GM23338 (cell line): ENCODE measurements at places on chromosomes 2 and 18. TPM values are rescaled to one million over a fixed set of nuclear protein-coding genes. Genes with fewer than 3 reads are reported as not detected.

GRCh38 chr2:172969609-172970008, 106.0 kb upstream of the MAP3K20 start:
- H3K4me3 ChIP-seq = no peak overlapping the region
- no peak for DNase-seq

DNA sequence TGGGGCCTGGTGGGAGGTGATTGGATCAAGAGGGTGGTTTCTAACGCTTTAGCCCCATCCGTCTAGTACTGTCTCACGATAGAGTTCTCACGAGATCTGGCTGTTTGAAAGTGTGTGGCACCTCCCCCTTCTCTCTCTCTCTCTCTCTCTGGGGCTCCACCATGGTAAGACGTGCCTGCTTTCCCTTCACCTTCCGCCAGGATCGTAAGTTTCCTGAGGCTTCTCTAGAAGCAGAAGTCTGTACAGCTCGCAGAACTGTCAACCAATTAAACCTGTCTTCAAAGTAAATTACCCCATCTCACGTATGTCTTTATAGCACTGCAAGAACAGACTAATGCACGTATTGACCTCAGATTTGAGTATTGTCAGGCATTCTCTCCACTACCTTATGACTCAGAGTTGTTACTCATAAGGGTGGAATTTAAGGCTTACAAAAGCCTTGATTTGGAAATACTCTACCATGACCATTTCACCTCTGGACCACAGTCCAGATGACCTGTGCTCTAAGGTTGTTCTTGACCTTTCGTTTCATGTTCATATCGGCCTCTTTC, 99.5 kb upstream of the AGAP1 start:
- 0 out of 2 replicates have a peak, but pooled peaks cover 2% of the 10 kb centered on the region for H3K4me1 ChIP-seq
- H3K27me3 ChIP-seq = no peaks in the 10 kb centered on the region
- H3K27ac ChIP-seq = no peak overlapping the region
- no peaks in the 10 kb centered on the region for H3K36me3 ChIP-seq
- no peak overlapping the region for H3K4me3 ChIP-seq

- no peak for DNase-seq
- H3K4me1 ChIP-seq = peaks cover 6% of the 10 kb centered on the region
- H3K36me3 ChIP-seq = no peaks in the 10 kb centered on the region
- no peak overlapping the region for H3K4me3 ChIP-seq
- no peak overlapping the region for H3K27ac ChIP-seq
- no peaks in the 10 kb centered on the region for H3K27me3 ChIP-seq
These were observed 18.7 kb upstream of the ACKR3 start for GRCh38 chr2:236550701-236551465.

DNA sequence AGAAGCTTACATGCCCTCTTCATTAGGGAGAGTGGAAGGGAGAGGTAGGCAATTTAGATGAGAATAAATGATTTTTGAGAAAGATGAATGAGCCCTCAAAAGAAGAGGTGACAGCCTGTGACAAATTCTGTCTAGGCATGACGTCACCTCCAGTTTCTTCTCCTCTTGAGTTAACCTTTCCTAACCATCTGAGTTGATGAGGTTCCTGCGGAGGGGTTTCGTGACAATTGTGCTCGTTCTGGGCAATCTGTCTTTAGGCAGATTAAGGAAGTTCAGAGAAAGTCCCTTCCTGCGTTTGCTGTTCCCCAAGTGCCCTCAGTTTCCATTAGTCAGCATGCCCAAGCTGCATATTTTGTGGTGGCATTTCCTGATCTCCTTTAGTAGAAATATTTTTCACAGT, 640.2 kb upstream of the SYT4 start:
- no peaks in the 10 kb centered on the region for H3K36me3 ChIP-seq
- no peak for DNase-seq
- no peak overlapping the region for H3K27ac ChIP-seq

DNA sequence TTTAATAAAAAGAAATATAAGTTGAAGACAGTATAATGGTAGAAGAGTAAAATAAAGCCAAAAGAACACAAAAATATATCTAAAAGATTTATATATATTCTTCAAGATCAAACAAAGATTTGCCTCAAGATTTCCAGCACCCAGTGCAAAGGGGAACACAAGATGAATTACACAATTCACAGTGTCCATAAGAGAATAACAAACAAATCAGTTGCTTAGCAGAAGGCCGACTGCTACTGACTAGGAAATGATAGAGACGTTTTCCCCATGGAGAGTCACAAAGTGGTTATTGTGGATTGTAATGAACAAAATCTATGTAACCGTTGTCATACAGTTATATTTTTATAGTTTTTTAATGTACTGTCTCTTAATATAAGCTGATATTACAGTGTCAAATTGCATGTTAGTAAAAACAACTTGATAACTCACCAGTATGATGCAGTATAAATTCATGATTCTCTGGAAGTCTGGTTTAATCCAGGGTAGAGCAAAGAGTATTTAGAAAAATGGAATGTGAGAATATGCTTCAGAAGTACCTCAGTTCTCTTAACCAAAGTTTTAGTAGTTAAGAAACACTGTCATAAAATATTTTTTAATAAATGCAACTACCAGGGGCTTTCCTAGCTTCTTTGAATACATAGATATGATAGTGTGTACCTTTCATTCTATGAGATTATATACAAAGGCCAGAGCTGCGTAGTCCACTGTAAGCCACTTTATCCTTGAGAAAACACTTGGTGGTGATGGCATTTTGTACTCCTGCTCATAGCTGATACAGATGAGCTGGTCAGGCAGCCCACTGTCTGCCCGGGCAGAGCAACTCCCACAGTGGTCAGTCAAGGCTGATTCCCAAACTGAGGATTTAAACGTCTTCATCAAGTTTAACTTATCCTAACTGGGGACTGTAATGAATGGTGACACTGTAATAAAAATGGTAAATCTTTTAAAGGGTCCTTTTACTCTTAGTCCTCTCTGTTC, 180.5 kb upstream of the DTNA start:
- no peak overlapping the region for H3K4me3 ChIP-seq
- H3K27me3 ChIP-seq = no peaks in the 10 kb centered on the region
- H3K36me3 ChIP-seq = no peaks in the 10 kb centered on the region
- H3K4me1 ChIP-seq = peaks cover 29% of the 10 kb centered on the region
- DNase-seq = no peak

GRCh38 chr2:84912984-84913383, 7.5 kb downstream of the TMSB10 start:
- no peak overlapping the region for H3K4me3 ChIP-seq
- no peak for DNase-seq
- no peak overlapping the region for H3K27ac ChIP-seq
- no peaks in the 10 kb centered on the region for H3K36me3 ChIP-seq

GRCh38 chr2:174026122-174026845, 61.1 kb upstream of the SP3 start:
- peak; percentile 36 for DNase-seq
- H3K4me3 ChIP-seq = no peak overlapping the region
- peaks cover 34% of the 10 kb centered on the region for H3K4me1 ChIP-seq
- H3K27me3 ChIP-seq = no peaks in the 10 kb centered on the region
- H3K36me3 ChIP-seq = no peaks in the 10 kb centered on the region

GRCh38 chr2:136319651-136320050, 201.7 kb upstream of the CXCR4 start:
- DNase-seq = no peak
- H3K4me1 ChIP-seq = peaks cover 30% of the 10 kb centered on the region
- no peaks in the 10 kb centered on the region for H3K27me3 ChIP-seq
- H3K4me3 ChIP-seq = no peak overlapping the region

GRCh38 chr2:8364668-8365067, 317.2 kb upstream of the ID2 start:
- H3K4me3 ChIP-seq = no peak overlapping the region
- no peak overlapping the region for H3K27ac ChIP-seq
- H3K36me3 ChIP-seq = no peaks in the 10 kb centered on the region
- H3K27me3 ChIP-seq = no peaks in the 10 kb centered on the region

- DNase-seq = no peak
- no peak overlapping the region for H3K4me3 ChIP-seq
- H3K4me1 ChIP-seq = peaks cover 10% of the 10 kb centered on the region; the same call in 1 of the 2 replicates
- no peaks in the 10 kb centered on the region for H3K27me3 ChIP-seq
- H3K36me3 ChIP-seq = no peaks in the 10 kb centered on the region
These were observed 31.5 kb downstream of the DOCK10 start for GRCh38 chr2:225010804-225011203.

GRCh38 chr18:61209801-61210200, 123.4 kb upstream of the CDH20 start:
- no peaks in the 10 kb centered on the region for H3K36me3 ChIP-seq
- no peak for DNase-seq
- H3K4me3 ChIP-seq = no peak overlapping the region
- no peaks in the 10 kb centered on the region for H3K27me3 ChIP-seq

DNA sequence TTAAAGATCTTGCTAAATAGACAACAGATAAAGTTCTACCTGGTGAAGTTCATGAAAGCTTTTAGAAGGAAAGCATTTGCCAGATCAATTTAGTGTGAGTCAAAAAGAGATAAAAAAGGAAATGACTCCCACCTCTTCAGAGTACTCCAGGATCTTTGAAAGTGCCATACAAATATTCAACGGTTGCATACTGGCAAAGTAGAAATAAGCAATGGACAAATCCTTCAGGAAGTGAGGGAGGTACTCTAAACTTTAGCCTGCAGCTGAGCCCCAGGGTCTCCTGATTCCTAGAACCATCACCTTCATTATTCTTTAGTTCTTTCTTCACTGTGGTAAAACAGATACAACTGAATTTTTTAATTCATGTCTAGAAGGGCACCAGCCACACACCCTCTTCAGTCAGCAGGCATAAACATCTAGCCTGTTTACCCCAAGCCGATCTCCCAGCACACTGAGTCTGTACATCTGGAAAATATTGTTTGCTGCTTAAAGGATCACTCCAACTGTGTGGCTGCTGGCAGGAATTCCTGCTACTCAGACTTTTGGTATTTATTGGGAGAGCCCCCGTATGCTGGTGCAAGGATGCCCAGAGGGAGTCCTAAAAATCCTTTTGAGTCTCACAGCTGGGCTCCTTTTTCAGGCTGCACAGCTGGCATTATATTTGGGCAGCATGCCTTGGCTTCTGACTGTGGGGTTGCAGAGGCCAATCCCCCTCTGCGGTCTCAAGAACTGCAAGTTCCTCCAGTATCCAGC, 72.3 kb upstream of the SESTD1 start:
- no peaks in the 10 kb centered on the region for H3K36me3 ChIP-seq
- no peak overlapping the region for H3K4me3 ChIP-seq
- H3K27ac ChIP-seq = no peak overlapping the region
- H3K4me1 ChIP-seq = peaks cover 5% of the 10 kb centered on the region; the same call in 1 of the 2 replicates
- no peaks in the 10 kb centered on the region for H3K27me3 ChIP-seq
- DNase-seq = no peak

- no peak overlapping the region for H3K27ac ChIP-seq
- H3K27me3 ChIP-seq = no peaks in the 10 kb centered on the region
- H3K4me3 ChIP-seq = no peak overlapping the region
- H3K36me3 ChIP-seq = no peaks in the 10 kb centered on the region
- no peaks in the 10 kb centered on the region for H3K4me1 ChIP-seq
These were observed 655.9 kb downstream of the GALR1 start for GRCh38 chr18:77905449-77906055.

GRCh38 chr2:118763797-118764196, 83.7 kb downstream of the EN1 start:
- H3K4me3 ChIP-seq = no peak overlapping the region
- peak; percentile 81 for DNase-seq
- peaks cover 29% of the 10 kb centered on the region; the same call in 1 of the 2 replicates for H3K27me3 ChIP-seq
- no peak overlapping the region for H3K27ac ChIP-seq

- H3K4me3 ChIP-seq = no peak overlapping the region
- H3K27me3 ChIP-seq = no peaks in the 10 kb centered on the region
- H3K27ac ChIP-seq = no peak overlapping the region
- H3K36me3 ChIP-seq = no peaks in the 10 kb centered on the region
- H3K4me1 ChIP-seq = no peaks in the 10 kb centered on the region; the same call in 1 of the 2 replicates
These were observed 13.2 kb downstream of the ARL4C start for GRCh38 chr2:234483568-234484251.

GRCh38 chr2:44937688-44938240, 3.7 kb upstream of the SIX3 start:
- H3K4me3 ChIP-seq = peak overlapping the region; percentile 66
- peaks cover 64% of the 10 kb centered on the region for H3K4me1 ChIP-seq
- H3K27me3 ChIP-seq = peaks cover 100% of the 10 kb centered on the region
- peak; percentile 90 for DNase-seq
- H3K27ac ChIP-seq = no peak overlapping the region

SMAD7 gene
- total RNA-seq = 28.8 and 29.8 TPM in 2 replicates

FEV gene
- not detected in 2 replicates for total RNA-seq

CCDC195 gene
- not detected in 2 replicates for total RNA-seq

RAB27B gene
- total RNA-seq = 0.31 and 0.56 TPM in 2 replicates

AQP12A gene
- not detected in 2 replicates for total RNA-seq

RPRM gene
- 7.2 and 7.5 TPM in 2 replicates for total RNA-seq
